Body of pancreas (tissue), 4 donors: ENCODE measurements at places on chromosomes 5 and 9. TPM values are rescaled to one million over a fixed set of nuclear protein-coding genes. Genes with fewer than 3 reads are reported as not detected.
A peak's percentile ranks its signal among the peaks of the same experiment; 100 is the strongest.

Gene CDH18
- 2.0 TPM for total RNA-seq

Gene ADGRV1
- total RNA-seq, result 19.2 TPM

Gene NUTM2F
- total RNA-seq, result not detected

DNA sequence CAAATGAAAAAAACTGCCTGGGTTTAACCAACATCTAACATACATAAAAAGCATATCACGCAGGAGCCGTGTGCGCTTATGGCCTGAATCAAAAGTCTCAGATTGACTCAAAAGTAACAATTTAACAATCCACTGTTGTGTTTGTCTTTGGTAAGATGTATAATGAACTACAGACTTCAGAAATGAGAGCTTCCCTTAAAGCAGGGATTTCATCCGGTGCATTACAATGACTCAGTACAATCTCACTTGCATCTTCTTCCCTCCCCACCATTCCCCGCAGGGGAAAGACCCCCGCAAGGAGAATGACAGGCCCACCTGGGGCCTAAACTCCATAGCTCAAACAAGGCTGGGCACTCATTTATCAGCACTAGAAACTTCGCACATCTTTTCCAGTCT, 1.4 kb downstream of the ZFR start:
- no peak for DNase-seq
- peak overlapping the region; percentile 94 for H3K27ac ChIP-seq
- H3K27me3 ChIP-seq, result no peaks in the 10 kb centered on the region
- H3K4me1 ChIP-seq, result peaks cover 60% of the 10 kb centered on the region
- H3K4me3 ChIP-seq, result peak overlapping the region; percentile 26

- H3K4me1 ChIP-seq, result peaks cover 32% of the 10 kb centered on the region
- DNase-seq, result no peak
- no peak overlapping the region for H3K27ac ChIP-seq
Observed at GRCh38 chr5:59485629-59486439, 407.7 kb downstream of the PDE4D start.

DNA sequence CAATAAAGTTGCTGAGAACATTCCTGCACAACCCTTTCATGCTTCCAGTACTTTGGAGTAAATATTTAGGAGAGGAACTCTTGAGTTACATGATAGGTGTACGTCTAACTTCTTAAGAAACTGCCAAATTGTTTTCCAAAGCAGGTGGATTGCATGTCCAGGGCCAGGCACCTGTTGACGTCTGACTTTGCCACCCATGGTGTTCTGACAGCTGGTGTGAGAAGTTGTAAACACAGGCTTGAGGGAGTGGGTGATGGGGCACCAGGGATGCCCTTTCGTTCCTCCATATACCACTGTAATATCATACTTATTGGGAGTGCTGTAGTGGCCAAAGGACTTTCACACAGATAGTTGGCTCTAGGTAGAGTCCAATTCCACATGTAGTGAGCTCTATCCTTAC, 352.1 kb downstream of the GADD45G start:
- no peak overlapping the region for H3K27ac ChIP-seq
- no peaks in the 10 kb centered on the region for H3K4me1 ChIP-seq
- no peaks in the 10 kb centered on the region for H3K27me3 ChIP-seq
- DNase-seq, result no peak
- no peaks in the 10 kb centered on the region for H3K36me3 ChIP-seq

DNA sequence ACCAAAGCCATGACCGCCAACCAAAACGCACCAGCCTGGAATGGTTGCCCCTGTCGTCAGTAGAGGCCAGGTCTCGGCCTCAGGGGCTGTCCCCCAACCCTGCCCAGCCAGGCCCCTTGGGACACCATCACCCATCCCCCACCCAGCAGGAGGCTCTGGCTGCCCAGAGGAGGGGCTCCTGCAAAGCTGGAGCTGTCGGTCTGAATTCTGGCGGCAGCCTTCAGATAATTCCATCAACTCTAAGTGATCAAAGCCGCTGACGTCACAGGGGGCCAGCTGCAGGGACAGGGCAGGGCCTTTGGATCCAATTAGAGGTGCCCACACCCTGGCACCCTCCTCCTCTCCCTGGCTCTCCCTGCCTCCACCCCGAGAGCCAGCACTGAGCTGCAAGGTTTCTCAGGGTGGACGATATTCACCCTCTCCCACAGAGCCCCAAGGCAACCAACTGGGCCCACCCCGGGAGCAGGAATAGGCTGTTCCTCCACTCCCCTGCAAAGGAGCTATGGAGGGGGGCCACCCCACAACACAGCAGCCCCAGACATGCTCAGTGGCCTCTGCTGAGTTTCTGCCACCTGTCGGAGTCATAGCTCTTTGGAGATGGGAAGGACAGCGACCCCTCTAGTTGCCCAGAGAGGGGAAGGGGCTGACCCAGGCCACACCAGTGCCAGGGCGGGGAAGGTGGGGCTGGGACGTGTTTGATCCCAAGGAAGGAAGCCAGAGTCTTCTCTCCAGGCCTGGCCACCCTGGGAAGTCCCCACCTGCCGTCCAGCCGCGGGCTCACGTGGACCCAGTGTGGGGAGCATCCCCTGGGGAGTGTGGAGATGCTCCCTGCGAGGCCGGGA, 78.4 kb downstream of the NTNG2 start:
- peak; percentile 44 for DNase-seq
- peak overlapping the region; percentile 70 for H3K27ac ChIP-seq
- no peak overlapping the region for H3K4me3 ChIP-seq
- peaks cover 52% of the 10 kb centered on the region for H3K4me1 ChIP-seq
- no peaks in the 10 kb centered on the region for H3K36me3 ChIP-seq

DNA sequence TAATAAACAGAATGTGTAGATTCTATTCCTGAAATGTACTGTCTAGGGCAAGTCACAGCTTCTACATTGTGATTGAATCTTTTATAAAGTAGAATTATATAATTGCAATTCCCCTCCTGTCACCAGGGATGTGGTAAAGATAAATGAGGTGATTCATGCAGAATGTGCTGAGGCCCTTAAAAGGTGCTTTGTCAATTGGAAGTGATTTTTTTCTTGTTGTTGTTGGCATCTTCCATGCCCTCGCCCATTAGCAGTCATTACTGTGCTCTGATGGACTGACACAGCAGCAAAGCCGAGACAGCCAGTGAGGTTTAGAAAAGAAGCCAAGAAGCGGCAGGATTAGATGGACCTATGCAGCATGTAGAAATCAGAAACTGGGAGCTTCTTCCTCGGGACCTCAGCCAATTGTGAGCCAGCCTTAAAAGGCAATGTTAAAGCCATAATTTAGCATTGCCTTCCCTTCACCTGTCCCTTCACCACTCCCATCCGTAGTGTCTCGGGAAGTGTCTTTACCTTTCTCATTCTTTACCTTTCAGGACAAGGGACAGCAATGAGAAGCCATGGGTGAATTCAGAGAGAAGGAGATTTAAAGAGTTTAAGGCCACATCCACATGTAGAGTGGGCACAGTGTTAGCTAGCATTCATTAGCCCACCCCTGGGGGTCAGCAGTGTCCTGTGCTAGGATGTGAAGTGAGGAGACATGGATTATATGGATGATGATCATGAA, 257.8 kb downstream of the PLK2 start:
- H3K4me3 ChIP-seq, result no peak overlapping the region
- no peaks in the 10 kb centered on the region for H3K36me3 ChIP-seq
- H3K27ac ChIP-seq, result no peak overlapping the region
- DNase-seq, result no peak

- H3K4me1 ChIP-seq, result peaks cover 7% of the 10 kb centered on the region
- peak; percentile 83 for DNase-seq
- H3K27ac ChIP-seq, result no peak overlapping the region
- no peak overlapping the region for H3K4me3 ChIP-seq
- no peaks in the 10 kb centered on the region for H3K27me3 ChIP-seq
- no peaks in the 10 kb centered on the region for H3K36me3 ChIP-seq
Observed at GRCh38 chr9:35945341-35946018, 12.5 kb downstream of the OR2S2 start.
